Esophagus squamous epithelium (tissue), 5 donors: ENCODE measurements at places on chromosomes 6 and 20.

- DNase-seq = no peak
Observed at GRCh38 chr6:126427713-126428112, 87.8 kb downstream of the CENPW start.

DNA sequence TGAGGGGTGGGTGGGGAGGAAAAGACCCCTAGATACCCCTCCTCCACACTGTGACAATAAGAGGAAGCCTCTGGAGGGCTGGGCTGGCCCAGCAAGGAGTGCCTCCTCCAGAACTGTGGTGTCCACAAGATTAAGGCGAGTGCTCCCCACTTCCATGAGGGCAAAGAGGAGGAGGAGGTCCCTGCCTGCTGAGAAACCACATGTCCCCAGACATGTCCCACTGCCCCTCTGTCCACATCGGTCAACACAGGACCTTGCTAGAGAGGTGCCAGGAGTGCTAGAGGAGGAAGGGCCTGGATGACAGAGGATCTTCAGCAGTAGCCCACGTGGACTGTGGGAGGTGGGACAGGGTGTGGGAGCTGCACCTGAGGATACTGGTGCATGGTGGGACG, 3.1 kb downstream of the RAET1G start:
- no peak for DNase-seq

DNA sequence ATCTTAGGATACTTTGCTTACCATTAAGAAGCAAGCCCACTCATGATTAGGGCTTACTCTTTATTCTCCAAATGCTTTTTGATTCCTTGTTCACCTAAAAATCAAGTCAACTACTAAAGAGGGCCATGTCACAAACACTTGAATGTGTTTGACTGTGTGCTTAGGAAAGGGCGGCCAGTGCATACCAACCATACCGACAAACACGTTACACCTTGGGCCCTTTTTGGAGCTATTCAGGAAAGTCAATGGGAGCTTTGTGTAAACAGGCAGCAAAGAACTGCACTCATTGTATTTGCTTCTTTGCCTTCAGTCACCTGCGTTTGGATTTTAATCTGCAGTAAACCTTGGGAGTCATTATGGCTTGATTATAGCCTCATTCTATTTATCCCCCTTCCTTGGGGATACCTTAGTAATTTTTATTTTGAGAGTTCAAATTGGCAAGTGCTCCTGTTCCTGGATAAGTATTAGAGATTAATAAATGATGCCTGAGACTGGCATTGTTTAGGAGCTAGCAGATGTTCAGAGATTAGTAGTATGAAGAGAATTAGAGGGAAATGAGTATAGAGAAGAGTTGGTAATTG, 102.6 kb upstream of the HDGFL1 start:
- no peak for DNase-seq

GRCh38 chr6:158849899-158850806, 31.0 kb upstream of the EZR start:
- DNase-seq = no peak

DNA sequence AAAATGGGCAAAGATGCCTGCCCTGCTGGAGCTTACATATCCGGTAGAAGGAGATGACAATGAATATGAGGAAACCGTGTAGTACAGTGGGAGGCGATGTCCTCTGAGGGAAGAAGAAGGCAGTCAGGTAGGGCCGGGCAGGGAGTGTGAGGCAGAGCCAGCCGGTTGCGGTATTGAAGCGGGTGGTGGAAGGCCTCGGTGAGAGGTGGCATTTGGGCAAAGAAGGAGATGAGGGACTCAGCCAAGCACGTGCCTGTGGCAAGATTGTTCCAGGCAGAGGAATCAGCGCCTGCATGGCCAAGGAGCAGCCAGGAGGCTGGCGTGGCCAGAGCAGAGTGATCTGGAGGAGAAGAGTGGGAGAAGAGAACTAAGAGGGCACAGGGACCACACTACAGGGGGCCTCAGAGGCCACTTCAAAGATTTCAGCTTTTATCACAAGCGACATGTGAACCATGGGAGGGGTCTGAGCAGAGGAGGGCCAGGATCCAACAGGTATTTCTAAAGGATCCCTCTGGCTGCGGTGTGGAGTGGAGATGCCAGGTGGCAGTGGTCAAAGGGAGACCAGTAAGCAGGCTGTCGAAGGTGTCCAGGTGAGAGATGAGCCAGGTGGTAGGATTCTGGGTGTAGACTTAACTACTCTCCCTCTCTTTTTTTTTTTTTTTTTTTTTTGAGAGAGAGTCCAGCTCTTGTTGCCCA, 13.8 kb downstream of the MDFI start:
- DNase-seq = no peak

- no peak for DNase-seq
Observed at GRCh38 chr20:5715071-5715841, 34.9 kb upstream of the SHLD1 start.

DNA sequence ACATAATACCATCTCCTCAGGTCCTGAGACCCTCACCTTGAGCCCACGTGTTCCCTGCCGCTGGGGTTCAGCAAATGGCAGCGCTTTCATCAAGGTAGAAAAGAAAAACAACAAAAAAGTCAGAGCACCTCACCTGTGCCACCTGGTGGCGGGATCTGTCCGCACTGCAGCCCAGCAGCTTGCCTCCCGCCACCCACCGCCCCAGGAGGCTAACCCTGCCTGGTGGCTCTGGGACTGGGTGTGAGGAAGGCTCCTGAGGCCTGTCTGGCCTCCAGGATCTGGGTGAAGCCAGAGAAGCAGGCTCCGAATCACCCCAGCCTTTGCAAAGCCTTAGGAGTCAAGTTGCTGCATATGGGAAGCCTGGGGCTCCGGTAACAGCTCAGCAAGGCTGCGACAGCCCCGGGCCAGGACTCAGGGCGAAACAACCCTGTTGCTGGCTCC, 270.8 kb downstream of the BMP7 start:
- DNase-seq = no peak

- no peak for DNase-seq
Observed at GRCh38 chr6:16818992-16819626, 57.8 kb upstream of the ATXN1 start.

GRCh38 chr20:47318027-47318585, 38.4 kb downstream of the ZMYND8 start:
- DNase-seq = no peak

GRCh38 chr6:62528894-62529526, 243.0 kb upstream of the KHDRBS2 start:
- DNase-seq = no peak

DNA sequence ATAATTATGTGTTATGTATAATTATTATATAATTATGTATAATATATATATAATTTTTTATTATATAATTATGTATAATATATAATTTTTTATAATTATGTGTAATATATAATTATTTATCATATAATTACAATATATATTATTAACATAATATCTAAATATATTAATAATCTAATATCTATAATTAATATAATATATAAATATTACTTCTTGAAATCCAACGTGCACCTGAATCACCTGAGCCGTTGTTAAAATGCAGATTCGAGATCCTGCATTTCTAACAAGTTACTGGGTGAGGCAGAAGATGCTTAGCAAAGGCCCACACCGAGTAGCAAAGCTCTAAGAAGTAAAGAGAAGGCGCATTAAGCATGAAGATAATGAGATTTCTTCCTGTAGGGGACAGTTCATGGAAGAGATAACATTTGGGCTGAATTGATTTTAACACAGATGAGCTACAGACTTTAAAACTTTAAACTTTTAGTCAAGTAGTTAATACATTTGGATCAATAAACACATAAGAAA, 406.4 kb upstream of the PLCB4 start:
- no peak for DNase-seq

DNA sequence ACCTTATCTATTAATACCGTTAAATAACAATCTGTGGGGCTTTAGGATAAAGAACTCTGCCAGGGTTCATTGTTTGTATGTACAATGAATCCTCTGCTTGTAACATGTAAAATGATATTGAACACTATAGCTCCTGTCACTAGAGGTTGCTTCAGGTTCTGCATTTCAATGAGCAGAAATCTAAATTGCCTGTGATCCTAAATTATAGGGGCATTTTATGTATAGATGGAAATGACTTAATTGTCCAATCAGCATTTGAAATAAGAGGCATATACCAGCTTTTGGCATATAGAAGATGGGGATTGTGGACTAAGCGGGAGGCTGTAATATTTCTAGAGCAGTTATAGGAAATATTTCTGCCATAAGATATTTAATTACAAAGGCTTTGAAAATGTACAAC, 2.0 kb downstream of the NCOA3 start:
- no peak for DNase-seq

- no peak for DNase-seq
Observed at GRCh38 chr20:48846516-48847492, 19.0 kb upstream of the PREX1 start.

DNA sequence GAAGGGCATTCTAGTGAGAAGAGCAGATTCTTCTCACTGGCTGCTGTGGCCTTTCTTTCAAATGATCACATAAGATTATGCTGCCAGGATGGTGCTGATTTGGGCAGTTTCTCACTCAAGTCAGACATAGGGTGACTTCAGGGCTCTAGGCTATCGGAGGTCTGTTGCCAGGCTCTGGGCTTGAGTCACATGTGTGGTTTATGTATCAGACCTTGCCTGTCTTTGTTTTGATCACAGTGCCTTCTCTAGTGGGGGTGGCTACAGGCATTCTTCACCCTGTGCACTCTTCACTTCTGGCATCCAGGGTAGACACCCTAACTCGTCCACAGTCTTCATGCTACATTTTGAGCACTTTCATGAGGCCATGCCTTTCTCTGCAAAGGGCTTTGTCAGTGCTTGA, 823.7 kb upstream of the MAN1A1 start:
- DNase-seq = no peak

- no peak for DNase-seq
Observed at GRCh38 chr6:56851074-56851473, 103.8 kb upstream of the BEND6 start.

- no peak for DNase-seq
Observed at GRCh38 chr20:4441191-4441590, 280.5 kb upstream of the PRND start.

GRCh38 chr6:43120101-43120763, 44.1 kb downstream of the PTK7 start:
- no peak for DNase-seq

GRCh38 chr6:40444811-40445210, 142.4 kb downstream of the LRFN2 start:
- no peak for DNase-seq

DNA sequence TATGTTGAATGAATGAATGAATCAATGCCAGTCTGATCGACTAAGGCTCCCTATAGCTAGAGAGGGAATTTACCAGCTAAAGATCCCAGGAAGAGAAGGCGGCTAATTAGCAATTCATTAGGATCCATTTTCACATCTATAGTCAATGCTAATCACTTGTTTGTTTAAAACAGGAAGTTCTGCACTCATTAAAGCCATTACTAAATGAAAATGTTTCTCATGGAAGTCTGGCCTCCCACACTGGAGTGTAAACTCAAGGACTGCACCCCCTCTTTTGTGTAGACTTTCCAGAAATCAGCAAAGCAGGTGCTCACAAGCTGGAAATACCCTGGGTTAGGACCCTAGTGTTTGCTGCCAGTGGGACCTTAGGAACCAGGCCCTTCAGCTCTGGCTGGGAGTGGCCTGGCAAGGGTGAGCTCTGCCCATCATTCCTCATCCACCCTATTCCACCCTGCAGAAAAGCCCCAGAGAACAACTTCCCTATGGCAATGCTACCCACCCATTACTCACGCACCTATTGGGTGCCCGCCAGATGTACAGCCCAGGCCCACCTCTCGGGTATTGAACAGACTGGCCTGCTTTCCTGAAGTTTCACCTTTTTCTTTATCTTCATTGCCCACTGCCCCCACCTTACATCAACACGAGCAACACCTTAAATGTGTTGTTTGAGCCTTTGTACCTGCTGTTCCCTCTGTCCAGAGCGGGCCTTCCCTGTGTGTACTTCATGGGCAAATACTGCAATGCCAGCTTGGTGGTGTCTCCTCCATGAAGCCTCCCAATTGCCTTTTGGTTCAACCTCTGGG, 60.8 kb downstream of the TTI1 start:
- DNase-seq = no peak

GRCh38 chr6:126175251-126175650, 164.7 kb upstream of the CENPW start:
- DNase-seq = no peak

- DNase-seq = no peak
Observed at GRCh38 chr20:10432079-10432478, 1.9 kb downstream of the MKKS start.

DNA sequence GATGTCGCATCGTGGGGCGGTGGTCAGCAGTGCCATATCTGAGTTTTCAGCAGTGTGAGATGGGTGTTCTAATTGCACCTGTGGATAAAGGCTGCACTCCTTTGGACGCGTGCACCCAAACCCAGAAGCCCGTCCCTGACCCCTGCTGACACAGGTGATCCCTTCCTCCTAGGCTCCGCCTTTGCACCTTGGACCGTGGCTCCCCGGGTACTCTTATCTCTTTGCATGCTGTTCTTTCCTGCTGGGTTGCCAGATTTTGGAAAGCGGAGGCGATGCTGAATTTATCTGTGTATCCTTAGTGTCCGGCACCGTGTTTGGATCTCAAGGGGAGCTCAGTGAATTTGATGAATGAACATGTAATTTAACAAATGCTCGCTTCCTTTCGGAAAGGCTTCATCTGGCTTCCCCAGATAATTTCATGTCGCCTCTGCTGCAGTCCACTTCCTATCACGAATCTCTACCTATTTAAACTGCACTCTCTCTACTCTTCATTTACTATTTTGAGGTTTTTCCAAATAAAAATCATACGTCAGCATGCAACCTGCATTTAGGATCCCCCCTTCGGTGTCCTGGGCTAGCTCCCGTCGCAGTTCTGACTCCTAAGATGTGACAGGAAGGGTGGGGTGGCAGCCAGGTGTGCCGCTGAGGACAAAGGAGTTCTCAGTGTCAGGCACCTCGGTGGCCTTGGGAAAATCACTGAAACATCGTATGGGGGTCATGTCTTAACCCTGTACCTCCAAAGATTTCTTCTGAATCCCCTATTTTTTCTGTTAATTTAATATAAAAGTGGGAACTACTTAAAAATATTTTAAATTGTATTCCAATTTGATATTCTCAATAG, 753 bp upstream of the PERP start:
- no peak for DNase-seq

GRCh38 chr6:119575721-119576120, 226.2 kb upstream of the MAN1A1 start:
- DNase-seq = no peak

DNA sequence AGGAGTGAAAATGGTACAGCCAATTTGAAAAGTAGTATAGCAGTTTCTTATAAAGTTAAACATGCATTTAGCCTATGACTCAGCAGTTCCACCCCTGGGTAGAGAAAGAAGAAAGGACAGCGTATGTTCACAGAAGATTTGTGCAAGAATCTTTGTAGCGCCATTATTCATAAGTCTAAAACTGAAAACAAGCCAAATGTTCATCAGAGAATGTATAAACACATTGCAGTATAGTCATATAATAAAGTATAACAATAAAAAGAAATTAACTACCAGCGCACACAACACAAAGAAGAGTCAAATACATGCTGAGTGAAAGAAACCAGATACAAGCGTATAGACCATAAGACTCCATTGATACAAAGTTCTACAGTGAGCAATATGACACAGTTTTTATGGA, 294.0 kb downstream of the SAMD5 start:
- no peak for DNase-seq
